ENCODE measurements at places on chromosomes 1 and 21.

GRCh38 chr1:230327892-230328284 is 98.2 kb downstream of the PGBD5 start:
- DNase-seq, result no peak

DNA sequence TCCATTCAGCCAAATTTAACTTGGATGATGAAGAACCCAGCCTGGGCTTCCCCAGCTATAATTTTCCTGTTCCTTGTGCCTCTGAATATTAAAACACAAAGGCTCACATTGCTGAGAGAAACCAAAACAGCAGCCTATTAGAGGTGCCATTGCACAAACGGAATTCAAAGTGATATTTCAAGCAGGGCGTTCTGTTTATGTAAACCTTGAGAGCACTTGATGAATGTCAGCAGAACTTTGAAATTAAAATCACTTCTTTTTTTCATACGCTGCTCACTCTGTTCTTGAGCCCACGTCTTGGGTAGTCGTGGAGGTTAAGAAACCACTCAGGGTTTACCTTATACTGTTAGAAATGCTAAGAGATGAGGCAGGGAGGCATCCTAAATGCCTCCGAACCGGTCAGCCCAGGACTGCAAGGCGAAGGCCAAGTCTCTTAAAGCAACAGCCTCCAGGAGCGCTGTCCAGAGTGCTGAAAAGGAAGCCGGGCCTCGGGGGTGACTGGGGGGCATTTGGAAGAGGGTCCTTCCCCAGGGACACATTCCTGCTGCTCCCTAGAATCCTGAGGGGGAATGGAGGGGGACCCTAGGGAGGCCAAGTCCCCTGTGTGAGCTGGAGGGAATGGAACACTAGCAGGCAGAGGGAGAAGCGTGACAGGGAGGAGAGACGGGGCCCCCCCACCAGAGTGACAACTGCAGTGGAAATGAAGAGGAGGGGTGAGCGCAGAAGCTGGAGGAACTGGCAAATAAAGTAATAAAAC is 154.8 kb upstream of the VAMP3 start:
- DNase-seq, result no peak

DNA sequence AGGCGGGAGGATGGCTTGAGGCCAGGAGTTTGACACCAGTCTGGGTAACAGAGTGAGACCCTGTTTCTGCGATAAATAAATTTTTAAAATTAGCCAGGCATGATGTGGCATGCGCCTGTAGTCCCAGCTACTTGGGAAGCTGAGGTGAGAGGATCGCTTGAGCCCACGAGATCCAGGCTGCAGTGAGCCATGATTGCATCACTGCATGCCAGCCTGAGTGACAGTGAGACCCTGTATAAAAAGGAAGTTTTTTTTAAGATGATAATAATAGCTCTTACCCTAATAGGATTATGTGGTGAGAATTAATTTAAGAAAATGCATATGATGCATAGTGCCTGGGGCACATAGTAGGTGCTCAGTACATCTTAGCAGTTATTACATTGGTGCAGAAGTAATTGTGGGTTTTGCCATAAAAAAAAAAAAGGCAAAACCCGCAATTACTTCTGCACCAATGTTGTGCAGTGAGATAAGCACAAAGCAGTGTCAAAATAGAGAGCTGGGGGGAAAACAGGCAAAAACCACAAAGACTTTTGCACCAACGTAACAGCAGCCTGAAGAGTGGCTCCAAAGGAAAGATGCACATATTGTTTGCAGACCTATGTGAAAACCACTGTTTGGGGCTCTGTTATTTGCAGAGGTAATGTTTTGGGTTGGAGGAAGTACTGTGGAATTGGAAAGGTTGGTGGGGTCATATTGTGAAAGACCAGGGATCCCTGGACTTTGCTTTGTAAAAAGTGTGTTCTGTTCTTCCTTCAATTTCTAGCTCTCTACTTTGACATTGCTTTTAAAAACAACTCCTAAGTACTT is 72.4 kb downstream of the PLXNA2 start:
- no peak for DNase-seq

- no peak for DNase-seq
Measured at GRCh38 chr1:119080586-119080985, 59.9 kb downstream of the WARS2 start.

- no peak for DNase-seq
Measured at GRCh38 chr21:37821786-37822450, 94.3 kb downstream of the KCNJ6 start.

DNA sequence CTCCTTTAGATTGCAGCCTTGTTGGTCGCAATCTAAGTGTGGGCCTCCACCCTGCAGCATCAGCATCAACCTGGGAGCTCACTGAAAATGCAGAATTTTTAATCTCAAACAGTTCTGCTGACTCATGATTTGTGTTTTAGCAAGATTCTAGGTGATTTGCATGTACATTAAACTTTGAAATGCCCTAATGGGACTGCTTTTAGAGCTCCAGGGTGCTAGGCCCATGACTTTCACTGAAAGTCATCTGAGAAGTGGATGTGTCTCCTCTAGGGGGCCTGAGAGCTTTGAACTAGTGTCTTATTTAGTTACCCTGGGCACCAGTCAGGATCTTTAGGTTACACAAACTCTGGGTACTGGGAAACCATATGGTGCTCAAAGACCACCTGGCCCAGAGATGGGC is 9.0 kb downstream of the TRIM67 start:
- no peak for DNase-seq

GRCh38 chr1:244010191-244010590 is 40.9 kb upstream of the ZBTB18 start:
- no peak for DNase-seq

DNA sequence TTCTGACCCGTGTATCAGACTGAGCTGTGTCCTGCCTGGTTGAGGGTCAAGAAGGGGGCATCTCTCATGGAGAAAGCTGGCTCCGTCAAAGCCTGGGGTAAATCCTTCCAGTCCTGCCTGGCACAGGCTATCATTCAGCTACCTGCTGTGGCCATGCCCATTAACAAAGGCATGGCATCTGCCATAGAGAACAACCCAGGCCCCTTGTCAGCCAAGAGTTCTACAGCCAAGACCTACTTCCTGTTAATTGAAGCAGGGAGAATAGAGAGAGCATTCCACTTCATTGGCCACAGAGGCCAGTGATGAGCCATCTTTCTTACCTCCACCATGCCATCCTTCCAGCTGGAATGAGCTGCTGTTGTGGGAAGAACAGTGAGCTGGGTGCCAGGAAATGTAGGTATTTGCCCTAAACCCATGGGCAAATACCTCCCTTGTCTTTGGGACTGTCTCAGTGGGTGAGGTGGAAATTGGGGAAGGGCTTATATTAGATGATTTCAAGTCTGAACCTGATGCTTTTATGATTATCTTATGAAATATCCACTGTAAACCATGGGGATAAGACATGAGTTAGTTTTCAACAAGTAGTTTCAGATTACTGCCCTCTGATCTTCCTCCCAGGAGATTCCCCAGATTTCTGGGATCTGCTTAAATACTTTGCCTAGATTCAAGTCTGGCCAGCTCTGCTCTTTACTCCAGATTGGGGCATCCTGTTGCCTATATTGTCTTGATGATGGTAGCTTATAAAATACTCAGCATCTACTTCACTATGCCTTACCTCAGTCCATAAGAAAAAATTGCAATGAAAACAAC is 11.2 kb upstream of the KCNQ4 start:
- peak; percentile 68 for DNase-seq

DNA sequence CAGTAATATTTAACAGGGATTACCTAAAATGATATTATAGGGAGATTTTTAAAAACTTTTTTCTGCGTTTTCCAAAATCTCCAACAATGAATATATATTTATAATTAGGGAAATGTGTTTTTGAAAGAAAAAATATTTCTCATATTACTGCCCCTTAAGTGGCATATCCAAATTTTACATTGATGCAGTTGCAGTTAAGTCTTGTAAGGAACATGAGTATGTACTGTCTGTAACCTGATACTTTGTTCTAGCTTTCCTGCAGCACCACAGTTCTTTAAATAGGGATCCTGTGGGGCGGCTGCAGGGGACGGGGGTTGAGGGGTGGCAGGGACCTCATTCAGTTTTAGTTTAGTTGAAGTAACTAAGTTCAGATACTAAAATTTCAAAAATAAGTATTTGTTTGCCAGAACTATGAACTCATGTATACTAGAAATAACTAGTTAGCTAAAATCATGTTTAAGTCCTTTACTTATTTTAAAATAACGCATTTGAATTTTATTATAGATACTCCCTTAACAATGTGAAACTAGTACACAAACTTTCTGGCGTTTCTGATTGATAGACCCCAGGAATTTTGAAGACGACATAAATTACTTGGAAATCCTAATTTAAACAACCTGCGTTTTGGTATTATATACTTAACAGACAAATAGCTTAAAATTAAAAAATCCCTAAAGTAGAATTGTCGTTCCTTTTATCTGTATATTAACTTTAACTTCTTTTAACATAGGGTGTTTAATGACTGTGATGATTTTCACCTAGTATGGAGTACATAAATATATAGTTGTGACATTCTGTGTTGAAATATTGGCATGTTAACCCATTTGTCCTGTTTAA is 639 bp upstream of the DNAJB4 start:
- DNase-seq, result peak; percentile 36

DNA sequence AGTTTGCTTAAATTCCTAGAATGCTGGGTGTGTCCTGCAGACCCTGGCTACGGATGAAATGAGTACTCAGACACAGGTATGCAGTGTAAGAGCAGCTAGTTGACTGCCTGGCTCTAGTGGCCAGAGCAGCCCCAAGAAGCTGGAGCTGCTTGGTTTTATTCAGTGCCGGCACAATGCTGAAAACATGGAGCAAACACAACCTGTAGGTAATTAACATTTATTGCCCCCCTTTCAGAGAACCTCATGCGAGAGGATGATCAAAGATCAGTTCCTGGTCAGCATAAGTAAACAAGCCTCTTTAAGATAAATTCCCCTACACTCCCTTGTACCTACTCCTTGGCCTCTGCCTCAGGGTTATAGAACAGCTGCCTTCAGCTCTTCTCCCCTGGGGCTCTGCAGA is 43.2 kb downstream of the MRPS6 start:
- DNase-seq, result no peak

- no peak for DNase-seq
Measured at GRCh38 chr21:29647353-29647781, 292.4 kb downstream of the GRIK1 start.

DNA sequence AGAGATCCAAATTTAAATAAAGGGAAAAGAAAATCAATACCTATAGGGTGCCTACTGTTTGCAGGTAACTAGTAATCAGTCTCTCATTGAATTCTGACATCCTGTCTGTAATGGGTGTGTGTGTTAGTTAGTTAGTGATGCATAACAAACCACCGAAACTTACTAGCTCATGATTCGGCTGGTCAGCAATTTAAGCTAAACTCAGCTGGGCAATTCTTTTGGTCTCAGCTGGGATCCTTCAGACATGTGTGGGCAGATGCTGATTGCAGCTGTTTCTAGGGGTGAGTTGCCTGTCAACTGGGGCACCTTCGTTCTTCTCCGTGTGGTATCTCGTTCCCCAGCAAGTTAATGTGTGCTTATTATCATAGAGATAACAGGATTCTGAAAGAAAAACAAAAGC is 40.2 kb upstream of the ZNF124 start:
- no peak for DNase-seq

DNA sequence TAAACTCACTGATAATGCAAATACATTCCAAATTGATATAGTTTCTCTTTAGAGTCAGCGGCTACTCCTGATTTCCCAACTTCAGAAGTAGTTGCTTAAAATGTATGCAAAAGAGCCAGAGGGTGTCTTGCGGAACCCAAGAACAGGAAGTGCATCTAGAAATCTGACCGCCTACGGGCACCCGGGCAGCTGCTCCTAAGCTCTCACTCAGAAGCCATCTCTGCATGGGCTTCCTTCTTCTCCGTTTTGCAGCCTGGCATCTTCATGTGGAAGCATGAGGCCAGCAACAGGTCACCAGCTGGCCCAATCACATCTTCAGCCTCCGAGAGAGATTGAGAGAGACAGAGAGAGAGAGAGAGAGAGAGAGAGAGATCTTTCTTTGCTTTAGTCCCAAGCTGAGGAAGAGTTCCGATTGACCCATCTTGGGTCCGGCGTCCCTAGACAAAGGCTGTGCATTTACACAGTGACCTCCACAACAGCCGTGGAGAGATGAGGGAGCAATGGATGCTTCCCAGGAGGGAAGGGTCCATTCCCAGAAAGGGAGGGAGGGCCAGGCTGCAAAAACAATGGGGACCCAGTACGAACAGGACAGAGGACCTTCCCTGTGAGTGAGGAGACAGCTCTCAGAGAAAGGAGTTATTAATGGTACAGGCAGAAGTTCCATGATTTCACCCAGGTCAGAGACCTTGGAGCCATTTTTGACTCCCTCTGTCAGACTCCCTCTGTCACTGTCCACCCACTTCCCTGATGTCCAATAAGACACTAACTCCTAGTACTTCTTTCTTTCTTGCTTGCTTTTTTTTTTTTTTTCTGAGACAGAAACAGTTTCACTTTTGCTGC is 28.2 kb upstream of the SLC30A1 start:
- DNase-seq, result no peak

GRCh38 chr1:230581446-230582079 is 60.7 kb upstream of the COG2 start:
- DNase-seq, result no peak

DNA sequence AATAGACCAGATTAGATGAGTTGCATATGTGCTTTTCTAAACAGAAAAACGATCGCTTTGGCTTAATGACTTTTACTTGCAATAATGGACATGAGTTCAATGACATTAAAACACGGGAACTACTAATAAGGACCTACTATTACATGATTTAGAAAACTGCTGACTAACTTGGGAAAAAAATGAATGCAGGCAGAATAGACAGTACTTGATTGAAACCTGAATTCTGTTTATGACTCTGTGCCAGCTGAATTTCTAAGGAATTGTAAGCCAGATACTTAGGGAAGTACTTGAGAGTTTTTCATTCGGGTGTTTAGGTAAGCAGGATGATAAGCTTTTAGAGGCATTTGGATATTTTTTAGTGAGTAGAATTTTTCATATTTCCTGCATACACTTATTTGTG is 12.0 kb downstream of the ADGRL2 start:
- DNase-seq, result no peak

GRCh38 chr1:70008660-70009059 is 196.7 kb downstream of the LRRC40 start:
- DNase-seq, result no peak

DNA sequence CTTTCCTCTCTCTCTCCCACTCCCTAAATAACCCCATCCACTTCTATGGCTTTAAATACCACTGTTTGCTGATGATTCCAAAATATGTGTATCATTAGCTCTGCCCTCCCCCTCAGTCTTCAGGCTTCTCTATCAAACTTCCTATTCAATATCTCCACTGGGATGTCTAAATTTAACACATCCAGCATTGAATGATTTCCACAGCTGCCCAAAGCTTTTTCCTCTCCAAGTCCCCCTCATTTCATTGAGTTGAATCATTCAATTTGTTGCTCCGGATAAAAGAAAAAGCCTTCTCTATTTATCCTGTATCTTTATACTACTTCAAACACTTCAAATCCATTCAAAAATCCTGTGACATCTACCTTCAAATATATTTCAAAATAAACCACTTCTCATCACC is 225.0 kb downstream of the SEC16B start:
- no peak for DNase-seq

Measured in DMS153 (cell line).